OCI-M1 (cell line): ENCODE measurements at places on chromosomes 3 and 15.

GRCh38 chr3:31014317-31015040 lies 120.0 kb upstream of the GADL1 start:
- DNase-seq = no peak

DNA sequence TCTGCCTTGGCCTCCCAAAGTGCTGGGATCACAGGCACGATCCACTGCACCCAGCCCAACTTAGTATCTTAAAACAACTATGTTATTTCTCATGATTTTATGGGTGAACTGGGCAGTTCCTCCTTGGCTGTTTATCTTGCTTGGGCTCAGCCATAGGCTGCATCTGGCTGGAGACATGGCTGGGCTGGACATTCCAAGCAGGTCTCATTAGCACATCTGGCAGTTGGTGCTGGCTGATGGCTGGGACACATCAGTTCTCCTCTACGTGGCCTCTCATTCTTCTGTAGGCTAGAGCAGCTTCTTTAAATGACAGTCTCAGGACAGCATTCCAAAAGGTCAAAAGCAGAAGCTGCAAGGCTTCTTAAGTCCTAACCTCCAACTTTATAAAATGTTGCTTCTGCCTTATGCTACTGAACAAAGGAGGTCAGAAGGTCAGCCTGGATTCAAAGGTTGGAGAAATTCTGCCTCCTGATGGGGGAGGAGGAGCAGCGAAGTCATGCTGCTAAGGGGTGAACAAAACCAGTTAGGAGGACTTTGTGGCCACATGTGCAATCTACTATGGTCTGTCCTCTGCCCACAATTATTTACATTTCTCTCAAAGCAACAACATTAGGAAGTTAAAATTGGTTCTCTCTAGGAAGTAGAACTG lies 144.0 kb downstream of the AQP9 start:
- peak; percentile 34 for DNase-seq

- no peak for DNase-seq
Measured at GRCh38 chr3:96755519-96755918, 58.9 kb upstream of the EPHA6 start.

GRCh38 chr3:46845860-46846623 lies 17.2 kb downstream of the MYL3 start:
- DNase-seq = peak; percentile 81

DNA sequence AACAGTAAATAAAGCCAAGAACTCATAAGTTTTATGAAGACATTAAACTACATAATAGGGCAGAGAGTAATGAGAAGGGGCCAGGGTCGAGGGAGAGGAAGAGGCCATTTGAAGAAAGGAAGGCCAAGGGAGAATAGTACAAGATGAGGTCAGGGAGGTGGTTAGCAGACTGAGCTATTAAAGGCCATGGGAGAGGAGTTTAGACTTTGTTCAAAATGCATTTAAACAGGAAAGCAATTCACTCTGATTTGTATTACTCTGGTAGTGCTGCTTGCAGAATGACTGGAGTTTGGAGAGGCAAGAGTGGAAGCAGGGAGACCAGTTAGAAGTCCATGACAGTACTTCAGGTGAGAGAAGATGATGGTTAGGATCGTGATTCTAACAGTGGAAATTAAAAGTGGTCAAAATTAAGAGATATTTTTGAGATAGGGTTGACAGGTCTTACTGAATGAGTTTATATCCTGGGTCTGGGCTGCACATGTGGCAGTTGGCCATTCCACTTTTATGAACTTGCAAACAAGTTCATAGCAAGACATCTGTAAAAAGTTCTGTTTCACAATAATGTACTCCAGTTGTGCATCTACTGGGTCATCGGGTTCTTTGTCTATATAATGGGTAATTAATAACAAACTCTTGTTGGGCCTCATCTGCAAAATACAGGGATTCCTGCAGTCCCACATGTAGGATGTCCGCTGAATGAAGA lies 16.3 kb downstream of the PPP2R3A start:
- no peak for DNase-seq

DNA sequence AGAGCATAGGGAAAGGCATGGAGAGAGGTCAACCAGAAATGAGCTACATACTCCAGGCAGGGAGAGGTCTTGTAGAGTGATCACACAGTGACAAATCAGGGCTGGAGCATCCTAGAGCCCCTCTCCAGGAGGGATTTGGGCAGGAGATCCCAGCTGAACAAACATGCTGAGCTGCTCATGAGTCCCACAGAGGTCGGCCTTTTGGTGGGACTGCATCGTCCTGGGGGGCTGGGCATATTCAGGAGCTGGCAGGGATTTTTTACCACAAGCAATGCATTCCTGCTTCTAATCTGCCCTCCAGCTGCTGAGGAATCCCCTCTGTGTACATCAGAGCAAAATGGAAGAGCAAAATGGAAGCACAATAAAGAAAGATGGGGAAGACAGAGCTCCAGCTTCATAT lies 94.9 kb downstream of the NTRK3 start:
- no peak for DNase-seq
